ENCODE measurements at places on chromosomes 6 and 20.

GRCh38 chr20:48786951-48787705 lies 40.7 kb downstream of the PREX1 start:
- DNase-seq, result no peak

DNA sequence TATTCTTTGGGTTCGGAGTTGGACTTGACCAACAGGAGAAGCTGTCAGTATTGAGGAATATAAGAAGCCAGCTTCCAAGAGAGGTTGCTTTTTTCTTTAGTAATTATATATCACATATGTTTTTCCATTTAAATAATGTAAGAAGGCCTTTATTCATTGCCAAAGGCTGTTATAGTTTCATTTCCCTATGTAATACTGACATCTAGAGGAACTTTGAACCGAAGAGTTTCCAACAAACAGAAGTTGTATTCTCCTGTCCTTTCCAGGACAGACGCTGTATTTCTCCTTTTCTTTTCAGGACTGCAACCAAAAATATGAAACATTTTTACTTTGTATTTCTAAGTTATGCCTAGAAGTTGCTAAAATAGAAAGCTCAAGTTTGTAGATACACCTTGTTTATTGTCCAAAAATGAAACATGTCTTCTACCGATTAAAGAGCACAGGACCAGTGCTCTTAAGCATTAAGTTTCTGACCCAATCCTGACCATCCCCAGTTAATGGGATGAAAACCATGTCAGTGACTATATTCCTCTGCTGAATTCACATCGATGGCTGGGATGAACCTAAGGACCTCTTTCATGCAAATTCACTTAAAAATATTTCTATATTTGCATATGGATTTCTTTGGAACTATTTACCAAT lies 55.1 kb downstream of the MYLK4 start:
- peak; percentile 71 for DNase-seq

DNA sequence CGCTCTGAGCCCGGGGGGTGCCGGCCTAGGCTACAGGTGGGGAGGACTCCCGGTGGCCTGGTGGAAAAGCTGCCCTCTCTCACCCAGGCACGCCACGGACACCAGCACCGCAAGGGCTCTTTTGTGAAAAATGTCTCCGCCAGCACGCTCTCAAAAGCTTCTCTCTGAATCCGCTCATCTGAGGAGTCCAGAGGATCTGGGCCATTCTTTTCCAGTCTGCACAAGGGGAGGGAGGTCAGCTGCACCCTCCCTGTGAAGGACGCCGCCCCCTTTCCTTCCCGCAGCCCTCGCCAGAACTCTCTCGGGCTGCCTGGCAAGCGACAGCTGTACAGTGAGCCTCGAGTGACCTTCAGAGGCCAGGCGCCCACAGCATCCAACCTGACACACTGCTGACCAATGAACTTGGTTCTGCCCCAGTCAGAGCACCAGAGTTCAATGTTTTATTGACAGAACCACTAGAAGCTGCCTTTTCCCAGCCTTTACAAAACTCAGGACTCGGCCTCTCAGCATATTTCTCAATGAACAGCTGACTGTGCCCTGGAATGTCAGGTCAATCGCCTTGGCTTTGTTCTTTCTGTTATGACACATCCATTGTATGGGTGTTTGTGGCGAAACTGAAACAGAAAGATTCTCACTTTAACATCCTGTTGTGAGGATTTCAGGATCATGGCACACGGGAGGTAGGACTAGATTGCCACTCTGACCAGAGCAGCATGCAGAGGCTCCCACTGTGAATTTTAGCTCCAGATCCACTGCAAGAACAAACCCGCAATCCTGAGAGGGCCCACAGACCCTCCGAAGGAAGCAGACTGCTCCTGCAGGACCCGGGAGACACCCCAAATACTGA lies 26.7 kb downstream of the SERPINB9 start:
- DNase-seq, result no peak

DNA sequence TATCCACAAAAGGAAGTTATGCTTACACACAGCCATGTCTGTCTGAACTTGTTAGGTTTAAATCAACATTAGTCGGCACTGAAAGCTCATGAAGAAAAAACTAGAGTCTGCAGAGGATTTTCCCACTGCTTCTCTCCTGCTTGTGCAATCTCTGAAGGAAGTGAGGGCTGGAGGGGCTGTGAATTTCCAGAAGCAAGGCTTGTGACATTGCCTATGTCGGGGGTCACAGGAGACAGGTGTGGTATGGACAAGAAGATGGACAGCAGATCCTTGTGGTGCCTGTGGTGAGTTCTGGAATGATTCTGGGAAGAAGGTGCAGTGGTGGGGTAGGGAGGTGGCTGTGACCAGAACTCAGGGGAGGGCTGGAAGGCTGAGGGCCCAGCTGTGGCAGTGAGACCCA lies 84.3 kb upstream of the TRAF3IP2 start:
- no peak for DNase-seq

GRCh38 chr6:41733707-41734665 lies 1.4 kb downstream of the TFEB start:
- peak; percentile 42 for DNase-seq

- DNase-seq, result no peak
These were observed 540.1 kb upstream of the FLRT3 start for GRCh38 chr20:14877301-14878028.

DNA sequence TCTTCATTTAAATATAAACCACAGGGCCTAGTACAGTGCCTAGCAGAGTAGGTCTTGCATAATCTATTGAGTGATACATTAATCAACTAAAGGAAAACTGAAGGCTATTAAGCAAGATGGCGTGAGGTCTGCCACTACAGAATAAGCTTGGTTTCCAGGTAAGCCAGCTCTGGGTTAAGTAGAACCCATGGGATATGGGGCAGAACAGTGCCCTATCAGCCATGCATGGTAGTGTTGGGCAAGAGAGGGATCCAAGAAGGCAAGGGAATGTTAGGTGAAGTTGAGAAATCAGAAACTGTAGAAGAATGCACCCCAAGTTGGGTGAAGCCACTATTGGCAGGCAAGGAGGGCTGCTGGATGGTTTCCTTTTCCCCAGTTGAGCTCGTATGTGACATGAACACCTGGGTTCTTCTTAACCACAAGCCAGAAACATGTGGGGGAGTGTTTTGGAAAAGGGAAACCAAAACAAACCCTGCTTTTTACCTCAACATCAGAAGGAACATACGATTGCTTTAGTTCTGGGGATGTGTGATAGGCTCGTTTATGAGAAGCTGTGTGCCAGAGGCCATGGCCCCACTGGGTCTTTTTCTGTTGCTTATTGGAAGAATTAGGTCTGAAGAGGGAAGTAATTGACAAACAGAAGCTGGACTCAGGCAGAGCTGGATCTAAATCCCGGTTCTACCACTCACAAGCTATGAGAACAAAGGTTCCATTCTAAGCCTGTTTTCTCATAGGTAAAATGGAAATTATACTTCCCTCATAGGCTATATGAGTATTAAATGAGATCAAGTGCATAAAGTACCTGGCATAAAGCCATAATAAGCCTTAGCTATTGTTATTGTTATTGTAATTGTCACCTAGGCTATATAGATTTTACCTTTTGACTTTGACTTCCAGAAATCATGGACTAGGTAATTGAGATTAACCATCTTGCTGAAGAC lies 33.5 kb downstream of the NEDD9 start:
- DNase-seq, result no peak

GRCh38 chr20:25003002-25003401 lies 10.5 kb upstream of the APMAP start:
- no peak for DNase-seq

GRCh38 chr6:4615891-4616290 lies 160.3 kb upstream of the CDYL start:
- DNase-seq, result no peak

GRCh38 chr6:81476881-81477280 lies 275.6 kb downstream of the TENT5A start:
- no peak for DNase-seq
